ENCODE measurements at places on chromosomes 4 and X.

DNA sequence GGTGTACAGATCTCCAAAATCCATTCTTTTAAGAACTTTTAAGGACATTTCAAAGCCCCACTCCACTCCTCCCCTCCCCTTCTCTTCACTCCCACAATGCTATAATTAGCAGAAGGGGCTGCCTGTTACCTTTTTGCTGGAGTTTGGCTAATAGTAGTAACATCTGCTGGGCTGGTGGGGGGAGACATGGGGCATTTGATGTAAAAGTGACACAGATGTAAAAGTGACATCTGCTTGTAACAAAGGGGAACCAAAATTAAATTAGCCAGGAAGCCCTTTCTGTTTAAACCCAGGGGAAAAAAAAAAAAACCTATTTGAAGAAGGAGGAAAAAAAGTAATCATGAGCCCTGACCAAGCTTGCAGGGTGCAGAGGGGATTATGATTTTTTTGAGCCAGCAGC lies 5.4 kb upstream of the PHOX2B start:
- DNase-seq = no peak

GRCh38 chr4:137065311-137065710 lies 467.0 kb downstream of the PCDH18 start:
- peak; percentile 76 for DNase-seq

DNA sequence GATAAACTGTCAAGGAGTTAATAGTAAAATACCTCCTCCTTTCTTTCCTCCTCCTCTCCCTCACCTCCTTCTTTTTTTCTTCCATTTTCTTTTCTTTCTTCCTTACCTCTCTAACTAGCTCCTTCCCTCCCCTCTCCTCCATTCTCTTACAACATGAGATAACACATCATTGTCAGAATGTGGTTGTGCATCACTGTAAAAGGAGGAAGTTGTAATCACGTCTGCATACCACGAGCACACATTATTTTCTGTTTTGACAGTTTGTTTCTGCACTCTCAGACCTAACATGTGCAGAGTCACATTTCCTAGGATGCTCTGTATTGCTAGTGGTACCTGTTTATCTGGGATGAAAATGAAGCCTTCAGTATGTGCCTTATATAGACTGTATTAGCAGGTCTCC lies 9.1 kb downstream of the SLIT2 start:
- DNase-seq = no peak

DNA sequence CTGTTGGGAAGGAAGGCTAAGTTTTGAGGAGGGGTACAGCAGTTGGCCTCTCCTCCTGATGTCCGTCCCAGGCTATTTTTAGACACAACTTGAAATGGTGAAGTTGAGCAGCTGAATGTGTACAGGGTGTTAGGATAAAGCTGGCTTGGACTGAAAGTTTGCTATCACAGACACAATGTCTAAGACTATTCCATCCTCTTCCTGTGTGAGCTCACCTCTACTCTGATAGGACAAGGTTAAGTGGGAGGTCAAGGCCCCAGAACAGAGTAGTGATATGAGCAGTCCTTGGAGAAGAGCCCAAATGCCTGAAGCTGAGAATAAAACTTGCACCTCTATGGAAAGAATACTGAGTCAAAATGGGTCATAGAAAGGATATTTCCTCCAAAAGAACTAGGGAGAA lies 4.1 kb downstream of the ATP1B4 start:
- no peak for DNase-seq

- DNase-seq = peak; percentile 82
These were observed 237.5 kb downstream of the BCOR start for GRCh38 chrX:39859991-39860861.

DNA sequence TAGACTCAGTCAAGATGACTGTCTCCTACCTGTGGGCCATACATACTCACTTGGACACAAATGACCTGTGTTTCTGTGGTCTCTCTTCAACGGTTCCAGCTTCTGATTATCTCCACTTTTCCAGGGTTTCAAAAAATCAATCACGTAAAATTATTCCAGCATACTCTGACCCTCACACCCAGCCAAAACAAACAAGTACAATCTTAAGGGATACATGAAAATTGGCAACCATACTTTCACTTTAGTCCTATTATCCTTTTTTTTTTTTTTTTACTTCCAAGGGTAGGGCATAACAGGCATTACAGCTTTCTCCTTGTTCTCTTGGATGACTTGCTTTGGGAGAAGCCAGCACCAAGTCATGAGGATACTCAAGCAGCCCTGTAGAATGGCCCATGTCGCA lies 225.8 kb upstream of the GALNT7 start:
- DNase-seq = no peak

- DNase-seq = no peak
These were observed 15.7 kb upstream of the N4BP2 start for GRCh38 chr4:40040908-40041307.

DNA sequence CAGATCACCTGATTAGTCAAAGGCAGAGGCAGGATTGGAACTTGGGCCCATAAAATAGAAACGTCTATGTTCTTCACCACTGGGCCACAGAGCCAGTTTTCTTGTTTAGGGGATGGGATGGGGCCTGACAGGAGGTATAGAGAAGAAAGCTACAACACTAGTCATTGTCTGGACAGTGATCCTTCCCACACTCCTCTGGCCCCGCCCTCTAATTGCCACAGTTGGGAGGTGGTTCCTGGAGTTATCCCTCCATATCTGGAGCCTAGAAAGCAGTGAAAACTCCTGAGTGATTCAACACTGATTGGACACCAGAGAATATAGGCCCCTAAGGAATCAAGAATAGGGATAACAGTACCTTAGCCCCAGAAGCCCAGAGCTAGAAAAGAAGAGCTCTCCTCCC lies 22.9 kb downstream of the RASL11B start:
- no peak for DNase-seq

- DNase-seq = no peak
These were observed 4.4 kb upstream of the MAEA start for GRCh38 chr4:1285151-1285789.

DNA sequence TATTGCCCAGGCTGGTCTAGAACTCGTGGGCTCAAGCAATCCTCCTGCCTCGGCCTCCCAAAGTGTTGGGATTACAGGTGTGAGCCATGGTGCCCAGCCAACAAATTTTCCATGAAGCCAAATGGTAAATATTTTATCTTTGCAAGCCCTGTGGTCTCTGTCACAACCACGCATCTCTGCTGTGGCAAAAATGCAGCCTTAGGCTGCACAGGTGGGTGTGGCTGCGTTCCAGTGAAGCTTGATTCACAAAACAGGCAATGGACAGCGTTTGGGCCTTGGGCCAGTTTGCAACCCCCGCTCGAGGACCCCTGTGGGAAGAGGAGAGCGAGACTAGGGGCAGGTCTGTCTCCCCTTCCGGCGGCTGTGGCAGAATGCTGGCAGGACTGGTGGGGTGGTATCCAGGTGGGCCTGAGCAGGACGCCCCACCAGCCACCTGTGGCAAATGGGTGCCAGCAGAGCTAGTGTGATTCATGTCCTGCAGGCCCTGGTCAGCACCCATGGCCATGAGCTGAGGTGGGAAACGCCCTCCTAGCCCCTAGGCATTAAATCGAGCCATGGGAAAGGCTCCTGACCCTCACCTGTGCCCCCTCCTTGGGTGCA lies 19.7 kb downstream of the HTRA3 start:
- DNase-seq = no peak

Data from LHCN-M2 (cell line).